HL-60 (cell line): ENCODE measurements at places on chromosomes 12 and 14.

DNA sequence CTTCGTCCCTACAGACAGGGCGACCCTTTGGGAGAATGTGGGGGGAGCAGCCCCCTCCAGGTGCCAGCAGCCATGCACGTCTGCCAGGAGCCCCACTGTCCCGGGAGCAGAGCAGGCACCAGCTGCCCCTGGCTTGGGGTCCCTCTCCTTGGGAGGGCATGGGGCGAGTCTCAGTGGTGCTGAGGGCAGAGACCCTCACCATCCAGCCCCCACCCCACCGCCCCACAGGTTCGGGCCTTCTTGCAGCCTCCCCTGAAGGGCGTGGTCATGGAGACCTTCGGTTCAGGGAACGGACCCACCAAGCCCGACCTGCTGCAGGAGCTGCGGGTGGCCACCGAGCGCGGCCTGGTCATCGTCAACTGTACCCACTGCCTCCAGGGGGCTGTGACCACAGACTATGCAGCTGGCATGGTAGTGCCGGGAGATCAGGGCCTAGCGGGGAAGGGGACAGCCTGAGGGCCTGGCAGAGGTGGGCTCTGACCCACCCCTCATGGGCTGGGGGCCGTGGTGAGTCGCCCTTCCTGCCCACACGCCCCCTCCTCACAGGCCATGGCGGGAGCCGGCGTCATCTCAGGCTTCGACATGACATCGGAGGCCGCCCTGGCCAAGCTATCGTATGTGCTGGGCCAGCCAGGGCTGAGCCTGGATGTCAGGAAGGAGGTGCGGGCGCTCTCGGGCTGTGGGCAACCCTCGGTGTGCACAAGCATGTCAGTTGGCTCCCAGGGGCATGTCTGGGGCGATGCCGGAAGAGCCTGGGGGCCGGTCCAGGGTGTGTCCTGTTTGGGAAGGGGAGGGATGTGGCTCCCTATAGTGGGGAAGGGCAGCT is 18.8 kb downstream of the ASPG start:
- DNase-seq: no peak

DNA sequence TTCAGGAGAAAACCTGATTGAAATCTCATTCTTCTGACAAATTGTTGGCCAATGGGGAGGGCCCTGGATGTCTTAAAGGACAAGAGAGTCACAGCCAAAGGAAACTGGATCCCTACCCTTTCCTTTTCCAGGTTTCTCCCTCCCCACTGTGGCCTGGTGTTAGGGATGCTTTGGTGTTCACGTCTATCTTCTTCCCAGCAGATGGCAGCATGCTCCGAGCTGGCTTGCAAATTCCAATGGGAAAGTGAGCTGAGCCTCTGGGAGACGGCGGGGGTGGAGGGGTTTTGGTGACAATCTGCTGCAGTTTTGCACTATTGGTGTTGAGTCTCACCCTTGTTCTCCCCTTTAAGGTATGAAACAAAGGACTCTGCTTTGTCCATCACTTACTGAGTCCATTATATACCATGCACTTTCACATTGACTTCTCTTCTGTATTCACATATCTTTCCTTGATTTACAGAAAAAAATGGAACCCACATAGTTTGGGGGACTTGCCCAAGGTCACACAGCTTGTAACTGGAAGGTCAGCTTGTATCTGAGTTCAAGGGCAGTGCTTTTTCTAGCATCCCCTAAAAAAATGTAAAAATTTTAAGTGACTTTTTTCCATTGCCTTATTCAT is 39.3 kb downstream of the CCDC177 start:
- DNase-seq: no peak

- peak; percentile 32 for DNase-seq
Measured at GRCh38 chr12:122182887-122183587, at the start of gene LRRC43. TSS of gene LRRC43 (plus strand) at chr12:122183123. CDS start at chr12:122183145, 22 bp downstream.

DNA sequence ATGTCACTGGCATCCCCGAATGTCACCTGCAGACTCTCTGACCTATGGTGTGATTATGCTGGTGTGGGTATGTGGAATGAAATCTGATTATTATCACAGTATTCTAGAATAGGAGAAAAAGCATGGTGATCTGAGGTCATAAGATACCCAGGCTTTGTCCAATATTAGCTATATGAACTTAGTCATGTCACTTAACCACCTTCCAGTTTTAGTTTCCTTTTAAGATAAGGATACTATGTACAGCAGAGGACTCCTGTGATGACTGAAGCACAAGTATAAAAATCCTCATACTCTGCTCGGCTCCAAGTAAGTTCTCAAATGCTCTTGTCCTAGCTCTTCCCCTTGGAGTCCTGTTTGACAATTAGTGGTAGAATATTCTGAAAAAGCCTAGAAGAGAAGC is 2.8 kb downstream of the GNS start:
- DNase-seq: no peak

DNA sequence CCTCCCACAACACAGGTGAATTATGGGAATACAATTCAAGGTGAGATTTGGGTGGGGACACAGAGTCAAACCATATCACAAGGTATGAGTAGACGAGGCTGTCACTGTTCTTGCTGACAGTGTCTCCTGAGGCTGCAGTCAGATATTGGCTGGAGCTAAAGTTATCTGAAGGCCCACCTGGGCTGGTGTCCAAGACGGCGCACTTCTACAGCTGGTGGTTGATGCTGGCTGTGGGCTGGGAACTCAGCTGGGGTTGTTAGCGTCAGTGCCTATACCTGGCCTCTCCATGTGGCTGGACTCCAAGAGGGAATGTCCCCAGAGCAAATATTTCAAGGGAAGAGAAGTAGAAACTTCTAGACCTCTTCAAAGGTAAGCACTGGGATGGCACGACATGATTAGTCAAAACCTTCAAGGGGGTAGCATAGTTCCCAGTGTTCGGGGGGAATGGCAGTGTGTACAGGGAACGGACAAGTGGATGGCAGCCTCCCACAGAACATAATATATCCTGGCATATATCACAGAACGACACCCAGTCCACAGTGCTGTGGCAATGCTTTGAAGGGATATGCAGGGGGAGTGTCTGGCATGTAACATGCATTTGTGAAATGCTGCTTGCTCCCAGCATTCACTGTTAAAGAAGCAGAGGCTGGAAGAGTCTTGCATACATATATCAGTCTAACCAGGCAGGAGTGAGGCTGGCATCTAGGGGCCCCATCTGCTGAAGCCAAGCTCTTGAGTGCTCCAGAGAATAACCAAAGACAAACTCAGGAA is 126.7 kb upstream of the RFLNA start:
- DNase-seq: no peak

DNA sequence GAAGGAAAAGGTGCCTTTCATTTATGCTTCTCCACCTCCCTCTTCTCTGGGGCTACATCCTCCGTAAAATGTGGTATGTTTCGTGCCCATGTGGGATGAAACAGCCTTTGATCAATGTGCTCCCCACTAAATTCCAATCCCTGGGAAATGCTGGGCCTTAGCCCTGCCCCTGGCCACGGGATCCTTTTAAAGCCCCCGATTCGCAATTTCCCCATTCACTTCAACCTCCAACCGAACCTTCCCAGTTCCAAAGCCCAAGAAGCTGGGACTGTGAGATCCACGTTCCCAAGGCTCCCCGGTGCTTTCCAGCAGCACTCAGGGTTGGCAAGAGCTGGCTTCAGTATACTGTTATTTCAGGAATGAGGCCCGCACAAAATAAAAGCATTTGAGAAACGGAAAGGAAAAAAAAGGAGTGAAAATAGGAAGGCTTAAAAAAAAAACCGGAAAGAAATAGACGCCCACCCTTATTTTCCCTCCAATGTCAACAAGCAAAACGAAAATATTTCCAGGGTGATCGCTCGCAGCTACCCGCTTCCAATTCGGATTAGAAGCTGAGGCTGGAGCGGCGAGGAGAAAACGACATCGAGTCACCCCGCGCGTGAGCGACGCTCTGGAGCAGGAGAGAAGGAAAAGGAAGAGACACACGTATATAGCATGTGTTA is 1.3 kb upstream of the FOXG1 start:
- no peak for DNase-seq

DNA sequence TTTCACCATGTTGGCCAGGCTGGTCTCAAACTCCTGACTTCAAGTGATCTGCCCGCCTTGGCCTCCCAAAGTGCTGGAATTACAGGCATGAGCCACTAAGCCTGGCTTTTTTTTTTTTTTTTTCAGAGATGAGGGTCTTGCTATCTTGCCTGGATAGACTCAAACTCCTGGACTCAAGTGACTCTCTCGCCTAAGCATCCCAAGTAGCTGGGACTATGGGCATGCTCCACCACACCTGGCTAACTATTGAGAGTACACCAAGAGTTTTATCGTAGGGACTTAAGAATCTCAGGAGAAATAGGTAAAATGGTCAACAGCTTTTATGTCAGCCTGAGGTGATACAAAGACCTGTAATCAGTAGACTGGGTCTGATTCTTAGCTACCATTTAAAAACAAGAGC is 31.2 kb upstream of the SIX1 start:
- DNase-seq: no peak

DNA sequence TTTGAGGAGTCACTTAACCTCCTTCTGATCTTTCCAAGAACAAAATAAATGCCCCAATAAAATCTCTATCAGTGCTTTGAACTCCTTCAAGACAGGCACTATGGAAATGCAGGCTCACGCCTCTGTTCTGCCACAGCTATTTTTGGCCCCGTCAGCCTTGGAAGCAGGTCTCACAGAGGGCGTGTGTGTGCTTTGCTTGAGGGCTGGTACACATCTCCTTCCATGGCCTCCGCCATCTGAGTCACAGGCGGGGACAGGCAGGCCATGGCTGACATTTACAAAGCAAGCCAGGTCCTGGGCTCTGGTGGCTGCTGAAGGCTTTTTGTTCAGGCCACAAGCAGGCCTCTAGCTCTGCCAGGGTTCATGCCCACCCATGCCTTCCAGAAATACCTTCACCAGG is 16.0 kb downstream of the PRIMA1 start:
- DNase-seq: no peak

GRCh38 chr12:103930034-103930786 is at the start of gene HSP90B1:
TSS of gene HSP90B1 (plus strand) at chr12:103930410. CDS start at chr12:103930516, 106 bp downstream.
- DNase-seq: peak; percentile 100

GRCh38 chr12:75812271-75813018 is 219.1 kb downstream of the PHLDA1 start:
- DNase-seq: no peak

GRCh38 chr12:115251727-115252126 is 567.8 kb upstream of the TBX3 start:
- DNase-seq: no peak

GRCh38 chr14:58272588-58273372 is 25.6 kb upstream of the ARID4A start:
- no peak for DNase-seq

- DNase-seq: no peak
Measured at GRCh38 chr14:70422538-70422937, 5.6 kb upstream of the SYNJ2BP start.

GRCh38 chr12:130858084-130858483 is 13.8 kb upstream of the RAN start:
- no peak for DNase-seq

DNA sequence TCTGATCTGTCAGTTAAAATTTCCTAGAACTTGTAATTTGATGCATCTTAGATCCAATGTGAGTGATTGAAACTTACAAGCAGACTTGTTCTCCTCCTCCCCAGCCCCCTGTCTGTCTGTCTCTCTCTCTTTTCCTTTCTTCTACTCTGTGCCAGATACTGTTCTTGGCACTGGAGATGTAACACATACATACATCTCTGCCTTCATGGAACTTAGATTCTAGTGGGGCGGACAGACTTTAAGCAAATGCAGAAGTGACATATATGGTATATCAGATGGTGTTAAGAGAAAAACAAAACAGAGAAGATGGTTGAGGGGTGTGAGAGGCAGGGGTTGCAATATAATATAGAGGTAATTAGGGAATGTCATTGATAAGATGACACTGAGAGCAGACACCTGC is 6.6 kb downstream of the CHST11 start:
- DNase-seq: no peak

GRCh38 chr14:76918782-76919394 is 92.7 kb downstream of the LRRC74A start:
- peak; percentile 42 for DNase-seq

DNA sequence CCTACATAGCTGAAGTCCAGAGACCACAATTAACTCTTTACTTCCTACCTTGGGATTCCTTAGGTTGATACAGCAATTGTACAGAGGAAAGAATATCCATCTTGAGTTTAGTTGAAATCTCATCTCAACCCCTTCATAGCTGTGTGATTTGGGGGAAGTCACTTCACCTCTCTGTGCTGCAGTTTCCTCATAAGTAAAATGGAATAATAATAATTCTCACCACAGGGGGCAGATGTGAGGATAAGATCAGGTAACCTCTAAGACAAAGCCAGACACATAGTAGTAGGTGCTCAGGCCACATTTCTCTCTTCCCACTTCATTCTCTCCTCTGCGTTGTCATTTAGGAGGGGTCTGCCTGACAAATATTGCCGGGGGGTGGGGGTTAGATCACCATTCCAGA is 6.7 kb downstream of the FOXN4 start:
- DNase-seq: no peak

DNA sequence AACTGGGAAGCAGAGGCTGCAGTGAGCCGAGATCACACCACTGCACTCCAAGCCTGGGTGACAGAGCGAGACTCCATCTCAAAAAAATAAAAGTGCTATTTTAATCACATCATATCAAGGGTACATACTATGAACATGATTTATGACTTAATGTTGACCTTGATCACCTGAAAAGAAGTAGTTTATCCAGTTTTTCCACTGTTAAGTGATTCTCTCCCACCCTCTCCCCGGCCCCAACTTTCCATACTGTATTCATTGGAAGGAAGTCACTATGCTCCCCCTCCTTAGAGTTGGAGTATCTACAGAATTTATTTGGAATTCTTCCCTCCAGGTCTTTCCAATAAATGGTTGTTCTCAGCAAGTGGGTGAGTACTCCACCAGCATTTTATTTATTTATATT is 3.0 kb upstream of the PRMT5 start:
- DNase-seq: no peak

GRCh38 chr14:95486875-95487668 is 29.4 kb downstream of the SYNE3 start:
- peak; percentile 68 for DNase-seq

- DNase-seq: no peak
Measured at GRCh38 chr14:33689680-33690079, 261.2 kb downstream of the EGLN3 start.

DNA sequence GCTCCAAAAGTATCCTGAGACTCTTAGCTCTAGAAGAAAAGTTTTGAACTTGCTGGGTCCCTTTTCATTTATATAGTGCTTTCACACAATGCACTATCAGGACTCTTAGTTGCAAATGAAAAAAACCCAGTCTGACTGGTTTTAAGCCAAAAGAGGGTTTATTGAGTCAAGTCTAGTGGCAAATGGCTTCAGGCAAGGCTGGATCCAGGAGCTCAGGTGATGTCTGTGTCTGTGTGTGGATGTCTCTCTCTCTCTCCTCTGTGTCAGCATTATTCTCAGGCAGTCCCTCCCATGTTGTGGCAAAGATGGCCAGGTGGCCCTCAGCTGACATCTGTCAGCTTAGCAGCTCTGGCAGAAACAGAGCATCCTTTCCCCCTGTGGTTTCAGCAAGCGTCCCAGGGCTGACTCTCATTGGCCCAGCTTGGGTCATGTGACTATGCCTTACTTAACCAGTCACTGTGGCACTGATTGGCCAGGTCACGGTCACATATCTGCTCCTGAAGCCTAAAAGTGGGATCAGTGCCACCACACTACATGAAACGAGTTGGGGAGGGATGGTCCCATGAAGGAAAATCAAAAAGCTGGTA is 6.2 kb downstream of the TMEM120B start:
- DNase-seq: no peak

- no peak for DNase-seq
Measured at GRCh38 chr12:12812174-12812573, 972 bp upstream of the DDX47 start.
